ENCODE measurements at places on chromosomes 4 and X.

DNA sequence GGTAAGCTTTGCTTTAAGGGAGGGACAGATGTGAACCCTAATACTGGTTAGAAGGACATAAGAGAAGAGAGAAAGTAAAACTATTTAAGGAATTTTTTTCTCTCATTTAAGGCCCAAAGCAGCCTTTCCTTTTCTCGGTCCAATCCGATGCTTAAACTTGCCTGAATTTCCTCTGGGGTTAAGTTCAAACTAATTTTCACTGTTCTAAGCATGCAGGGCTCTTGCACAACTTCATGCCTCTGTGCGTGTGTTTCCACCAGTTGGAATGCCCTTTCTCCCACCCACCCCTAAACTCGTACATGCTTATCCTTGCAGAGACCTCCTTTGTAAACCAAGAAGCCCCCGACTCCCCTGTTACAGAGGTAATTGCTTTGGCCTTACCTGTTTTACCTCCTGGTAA is 204.7 kb downstream of the CBR4 start:
- DNase-seq, result no peak

- no peak for DNase-seq
Observed at GRCh38 chr4:137587796-137588195, 55.5 kb upstream of the PCDH18 start.

- DNase-seq, result no peak
Observed at GRCh38 chr4:10738826-10739489, 54.4 kb upstream of the CLNK start.

- no peak for DNase-seq
Observed at GRCh38 chrX:136880003-136880451, 498 bp downstream of the RBMX start.

- DNase-seq, result no peak
Observed at GRCh38 chr4:84433633-84434222, 65.4 kb downstream of the NKX6-1 start.

Data from C1 segment of cervical spinal cord (tissue), 14 donors.